ENCODE measurements at places on chromosomes 4 and X. TPM values are rescaled to one million over a fixed set of nuclear protein-coding genes. Genes with fewer than 3 reads are reported as not detected.

The TBC1D8B gene
- total RNA-seq: 15.8 TPM

The TMEM156 gene
- total RNA-seq: 0.27 TPM

The DMRTC1 gene
- not detected for total RNA-seq

The RBM41 gene
- total RNA-seq: 13.9 TPM

The KIF4A gene
- total RNA-seq: 11.8 TPM

The PDE5A gene
- 17.0 TPM for total RNA-seq

The STARD8 gene
- 3.3 TPM for total RNA-seq

The PNMA6A gene
- 0.08 TPM for total RNA-seq

The GPR34 gene
- total RNA-seq: not detected

The MAGEA12 gene
- total RNA-seq: not detected

The TCEAL3 gene
- total RNA-seq: 79.4 TPM

The CCDC110 gene
- total RNA-seq: not detected

The AP1AR gene
- total RNA-seq: 15.6 TPM

The CXCL10 gene
- total RNA-seq: not detected

The RTL3 gene
- 0.43 TPM for total RNA-seq

The PF4V1 gene
- not detected for total RNA-seq

The NUP54 gene
- total RNA-seq: 34.1 TPM

GRCh38 chr4:2336659-2337058, 74.8 kb upstream of the MXD4 start:
- DNase-seq: no peak

- DNase-seq: peak; percentile 48
Observed at GRCh38 chr4:79913581-79913980, 159.4 kb downstream of the ANTXR2 start.

DNA sequence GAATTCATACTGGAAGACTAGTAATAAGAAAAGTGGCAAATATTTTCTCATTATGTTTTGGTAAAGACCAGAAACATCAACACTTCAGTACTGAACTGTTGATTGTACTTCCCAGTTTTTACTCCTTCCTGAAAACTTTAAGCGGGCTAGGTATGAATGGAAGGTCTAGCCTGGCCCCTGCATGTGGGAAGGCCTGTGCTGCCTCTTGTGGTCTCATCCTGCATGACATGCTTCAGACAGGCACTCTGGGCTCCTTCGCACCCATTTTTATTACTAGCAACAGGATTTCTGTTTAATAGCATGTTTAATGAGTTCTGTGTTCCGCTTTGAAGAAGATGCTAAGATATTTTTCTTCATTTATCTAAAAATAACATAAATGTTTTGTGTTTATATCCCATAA, 279.1 kb downstream of the ANK2 start:
- no peak for DNase-seq

- DNase-seq: no peak
Observed at GRCh38 chr4:69909195-69909594, 21.7 kb upstream of the CSN1S1 start.

- DNase-seq: no peak
Observed at GRCh38 chrX:77223046-77223445, 224.1 kb upstream of the FGF16 start.

GRCh38 chrX:112774142-112774541, 66.5 kb downstream of the AMOT start:
- DNase-seq: no peak

DNA sequence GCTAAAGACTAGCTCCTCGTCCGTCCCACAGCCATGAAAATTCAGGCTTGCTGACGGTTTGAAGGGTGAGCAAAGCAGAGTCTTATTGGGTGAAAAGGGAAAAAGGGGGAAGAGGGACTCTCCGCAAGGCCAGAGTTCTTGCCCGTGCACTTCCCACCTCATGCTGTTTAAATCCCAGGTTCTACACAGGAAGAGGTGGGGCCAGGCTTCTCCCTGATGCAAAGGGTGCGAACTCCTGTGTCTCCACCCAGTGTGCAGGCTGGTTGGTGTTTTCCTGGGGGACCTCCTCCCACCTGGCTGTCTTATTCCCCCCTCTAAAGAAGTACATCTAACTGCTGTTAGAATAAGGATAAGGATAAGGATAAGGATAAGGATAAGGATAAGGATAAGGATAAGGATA, 18.0 kb upstream of the LANCL3 start:
- no peak for DNase-seq

- no peak for DNase-seq
Observed at GRCh38 chr4:185405296-185405999, 8.8 kb downstream of the ANKRD37 start.

DNA sequence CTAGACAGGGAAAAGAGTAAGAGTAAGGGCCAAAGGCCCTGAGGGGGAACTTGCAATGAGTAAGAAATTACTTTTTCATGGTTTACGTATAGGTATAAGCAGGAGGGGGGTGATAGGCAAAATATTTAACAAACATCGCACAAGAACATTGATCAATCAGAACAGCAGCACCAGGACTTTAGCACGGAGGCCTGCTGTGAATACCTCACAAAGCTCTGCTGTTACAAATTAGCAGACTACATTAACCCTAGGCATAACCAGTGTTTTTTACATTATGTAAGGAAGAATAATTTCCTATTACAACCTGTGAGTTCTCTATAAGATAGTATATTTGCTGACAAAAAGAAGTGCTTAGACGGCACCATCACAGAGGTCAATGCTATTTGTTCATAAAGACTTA, 44.9 kb downstream of the PPARGC1A start:
- DNase-seq: no peak

DNA sequence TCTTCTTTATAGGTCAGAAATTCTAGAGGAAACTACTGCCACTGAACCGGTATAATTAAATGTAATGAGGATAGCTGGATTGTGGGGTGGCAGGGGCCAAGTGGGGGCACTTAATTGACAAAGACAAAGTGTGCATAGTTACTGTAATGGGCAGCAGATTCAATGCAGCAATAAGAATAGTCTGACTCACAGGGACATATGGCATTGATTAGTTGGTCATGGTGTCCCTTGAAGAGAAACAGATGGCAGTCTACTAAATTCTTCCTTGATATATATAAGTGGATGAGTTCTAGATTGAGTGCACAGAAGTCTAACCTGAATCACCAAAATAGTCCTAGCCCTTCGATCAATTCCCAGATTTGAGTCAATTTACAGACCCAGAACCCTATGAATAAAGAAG, 31.6 kb downstream of the ETDC start:
- DNase-seq: peak; percentile 60

- DNase-seq: no peak
Observed at GRCh38 chr4:104015680-104016079, 295.9 kb upstream of the TACR3 start.

DNA sequence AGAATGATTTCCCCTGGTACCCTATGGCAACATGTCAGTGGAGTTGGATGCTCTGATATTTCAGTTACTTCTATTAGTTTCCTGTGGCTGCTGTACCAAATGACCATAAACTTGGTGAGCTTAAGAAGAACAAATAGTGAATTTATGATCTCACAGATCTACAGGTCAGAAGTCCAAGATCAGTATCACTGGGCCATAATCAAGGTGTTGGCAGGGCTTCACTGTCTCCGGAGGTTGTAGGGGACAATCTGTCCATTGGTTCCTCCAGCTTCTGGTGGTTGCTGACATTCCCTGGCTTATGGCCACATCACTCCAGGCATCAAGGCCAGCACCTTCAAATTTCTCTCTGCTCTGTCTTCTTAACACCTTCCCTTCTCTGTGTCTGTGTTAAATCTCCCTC, 37.9 kb upstream of the ELOVL6 start:
- no peak for DNase-seq

GRCh38 chr4:63904201-63904600, 505.0 kb downstream of the TECRL start:
- DNase-seq: no peak

GRCh38 chrX:425056-425455, 38.3 kb upstream of the PPP2R3B start:
- no peak for DNase-seq

GRCh38 chr4:119040694-119041185, 94.9 kb upstream of the MYOZ2 start:
- DNase-seq: peak; percentile 88

GRCh38 chr4:47837094-47837907, 566 bp downstream of the CORIN start:
- no peak for DNase-seq

- DNase-seq: no peak
Observed at GRCh38 chrX:155871934-155872333, 9.2 kb upstream of the VAMP7 start.

- no peak for DNase-seq
Observed at GRCh38 chrX:37716602-37717001, 31.0 kb downstream of the XK start.

GRCh38 chr4:8121292-8122015, 37.2 kb downstream of the ABLIM2 start:
- no peak for DNase-seq

DNA sequence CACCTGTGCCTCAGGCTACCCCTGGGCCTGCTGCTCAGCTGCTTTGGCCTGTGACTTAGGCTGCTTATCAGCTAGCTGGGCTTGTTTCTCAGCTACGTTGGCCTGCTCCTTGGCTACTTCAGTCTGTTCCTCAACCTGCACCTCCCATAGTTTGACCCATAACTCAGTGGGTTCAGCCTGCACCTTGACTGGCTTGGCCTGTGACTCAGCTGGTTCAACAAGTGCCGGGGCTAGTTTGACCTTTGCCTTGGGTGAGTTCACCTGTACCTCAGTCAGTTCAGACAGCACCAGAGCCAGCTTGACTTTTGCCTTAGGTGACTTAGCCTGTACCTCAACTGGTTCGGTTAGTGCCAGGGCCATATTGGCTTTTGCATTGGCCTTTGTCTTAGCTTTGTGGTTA, 171.2 kb downstream of the MSN start:
- no peak for DNase-seq

DNA sequence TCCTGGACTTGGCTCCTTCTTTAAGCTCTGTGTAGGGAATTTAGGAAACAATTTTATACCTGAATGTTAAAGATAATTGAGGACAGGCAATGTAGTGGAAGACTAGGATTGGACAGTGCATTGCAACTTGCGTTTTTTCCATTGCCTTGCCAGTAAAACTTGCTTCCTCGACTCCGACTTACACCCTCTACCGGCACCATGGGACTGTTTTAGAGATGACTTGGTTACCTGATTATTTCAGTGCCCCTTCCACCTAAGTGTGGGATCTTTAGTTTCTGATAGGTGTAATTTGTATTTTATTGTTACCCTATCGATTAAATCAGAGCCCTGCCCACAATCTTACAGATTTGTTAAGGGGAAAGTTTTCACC, 1.2 kb downstream of the PRPS1 start:
- no peak for DNase-seq

DNA sequence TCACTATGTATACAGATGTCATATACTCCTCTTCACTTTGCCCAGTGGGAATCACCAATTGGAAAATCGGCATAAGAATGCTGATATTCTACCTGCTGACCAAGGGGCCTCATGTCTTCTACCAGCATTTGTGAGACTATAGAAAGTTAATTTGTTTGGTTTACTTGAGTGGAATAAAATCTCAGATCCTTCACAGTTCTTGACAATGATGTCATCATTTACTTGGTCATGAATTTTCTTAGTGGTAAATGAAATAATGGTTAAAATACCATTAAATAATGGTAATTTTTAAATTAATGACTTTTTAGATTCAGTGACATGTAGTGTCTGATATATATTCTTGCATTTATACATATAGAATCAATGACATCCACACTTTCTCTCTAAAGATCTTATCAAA, 1052.6 kb downstream of the ADGRL3 start:
- DNase-seq: no peak

DNA sequence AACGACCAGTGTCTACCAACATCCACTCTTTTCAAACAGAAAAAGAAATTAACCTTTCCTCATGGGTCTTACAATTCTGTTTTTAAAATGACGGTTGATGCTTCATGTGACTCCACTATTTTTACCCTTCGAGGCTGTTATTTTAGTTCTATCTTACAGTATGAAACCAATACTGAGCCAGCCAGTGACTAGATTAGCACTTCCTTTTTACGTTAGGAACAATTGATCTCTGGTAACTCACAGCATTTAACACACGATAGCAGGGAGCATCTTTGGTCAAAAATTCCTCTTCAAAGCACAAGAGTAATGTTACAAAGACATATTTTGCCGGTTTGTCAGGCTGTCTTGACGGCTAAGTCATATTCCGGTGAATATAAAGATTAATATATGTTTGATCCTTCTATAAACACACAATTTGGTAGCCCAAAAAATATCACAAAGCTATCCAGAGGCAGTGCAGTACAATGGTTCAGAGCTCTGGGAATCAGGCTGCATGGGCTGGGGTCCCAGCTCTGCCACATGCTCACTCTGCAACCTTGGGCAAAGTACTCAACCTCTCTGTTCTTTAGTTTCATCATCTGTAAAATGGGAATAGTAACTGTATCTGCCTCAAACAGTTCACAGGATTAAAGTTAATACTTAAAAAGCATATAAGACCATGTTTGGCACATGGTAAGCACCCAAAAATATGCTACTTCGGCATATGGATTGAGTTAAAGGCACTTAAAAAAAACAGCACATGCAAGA, 62.9 kb upstream of the TXK start:
- DNase-seq: no peak

DNA sequence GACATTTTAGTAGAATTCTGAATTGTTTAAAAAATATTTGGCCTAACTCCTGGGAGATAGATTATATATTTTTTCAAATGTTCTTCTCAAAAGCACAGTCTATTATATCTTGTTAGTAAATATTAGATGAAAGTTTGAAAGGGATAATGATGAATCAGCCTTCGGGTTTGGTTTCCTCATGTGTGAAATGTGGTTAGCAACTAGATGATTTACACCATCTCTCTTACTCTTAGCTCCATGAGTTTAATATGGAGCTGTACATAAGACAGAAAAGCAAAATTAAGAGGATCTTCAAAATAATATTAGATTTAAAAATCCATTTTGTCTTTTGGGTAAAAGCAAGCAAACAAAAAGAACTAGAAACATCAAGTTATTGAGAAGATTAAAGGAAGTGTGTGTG, 120.8 kb upstream of the SFRP2 start:
- no peak for DNase-seq

GRCh38 chr4:82201805-82202641, 171.8 kb downstream of the HNRNPD start:
- peak; percentile 7 for DNase-seq

GRCh38 chr4:171932238-171932637, 119.0 kb downstream of the GALNTL6 start:
- no peak for DNase-seq

GRCh38 chrX:129461801-129462456, 61.4 kb downstream of the SMARCA1 start:
- no peak for DNase-seq

- peak; percentile 64 for DNase-seq
Observed at GRCh38 chr4:168487282-168488035, 7.2 kb upstream of the DDX60L start.

DNA sequence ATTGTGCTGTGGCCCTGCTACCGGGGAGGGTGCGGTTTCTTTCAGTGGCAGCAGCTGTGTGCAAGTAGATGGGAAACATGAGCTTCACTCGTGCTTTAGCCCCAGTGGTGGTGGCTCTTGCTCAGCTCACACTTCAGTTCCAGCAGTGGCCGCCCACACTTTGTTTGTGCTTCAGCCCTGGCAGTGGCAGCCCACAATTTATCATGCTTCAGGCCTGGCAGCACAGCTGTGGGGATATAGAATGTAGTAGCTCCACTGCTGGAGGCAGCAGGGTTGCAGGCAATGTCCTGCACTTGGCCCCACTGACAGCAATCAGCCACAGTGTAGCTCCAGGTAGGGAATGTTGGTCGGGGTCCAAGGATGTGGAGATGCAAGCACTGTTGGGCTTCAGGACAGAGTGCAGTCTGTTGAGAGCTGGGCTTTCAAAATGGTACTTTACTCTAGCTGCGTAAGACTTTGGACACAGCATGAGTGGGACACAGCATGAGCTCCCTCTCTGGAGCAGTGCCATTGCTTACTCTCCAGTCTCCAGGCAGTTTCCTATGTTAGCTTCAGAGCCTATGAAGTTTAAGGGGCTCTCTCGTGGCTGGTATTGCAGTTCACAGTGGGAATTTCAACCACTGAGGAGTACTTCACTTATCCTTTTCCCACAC, 413.1 kb downstream of the PDGFC start:
- no peak for DNase-seq
